Mesothelial cell of epicardium (in vitro differentiated cells): ENCODE measurements at places on chromosomes 5 and 9. TPM values are rescaled to one million over a fixed set of nuclear protein-coding genes. Genes with fewer than 3 reads are reported as not detected.

OR1L8 gene
- 0.13 TPM in 1 of 3 replicates, not detected in the others for total RNA-seq

GLRA1 gene
- not detected in 3 replicates for total RNA-seq

RANBP17 gene
- 51.2 to 60.8 TPM (median 56.1 TPM) in 3 replicates for total RNA-seq

GFRA3 gene
- 0.27 to 0.73 TPM (median 0.43 TPM) in 3 replicates for total RNA-seq

CCNJL gene
- 8.2 to 9.7 TPM (median 8.9 TPM) in 3 replicates for total RNA-seq

EXOSC2 gene
- 52.8 to 56.2 TPM (median 54.4 TPM) in 3 replicates for total RNA-seq

ACTBL2 gene
- total RNA-seq = 0.07 TPM in 2 of 3 replicates, not detected in the other

FCHSD1 gene
- total RNA-seq = 48.6 to 52.0 TPM (median 51.5 TPM) in 3 replicates
